Stimulated activated CD8-positive, alpha-beta memory T cell treated with anti-CD3 and anti-CD28 coated beads, Interleukin-12 subunit alpha, Interleukin-12 subunit beta, amount 100 ng/mL, for 1 hour (primary cell): ENCODE measurements at places on chromosomes 2 and 18.

- no peak for DNase-seq
Observed at GRCh38 chr2:75523313-75524275, 37.1 kb downstream of the EVA1A start.

- DNase-seq = no peak
Observed at GRCh38 chr2:138531913-138532312, 30.3 kb downstream of the SPOPL start.

DNA sequence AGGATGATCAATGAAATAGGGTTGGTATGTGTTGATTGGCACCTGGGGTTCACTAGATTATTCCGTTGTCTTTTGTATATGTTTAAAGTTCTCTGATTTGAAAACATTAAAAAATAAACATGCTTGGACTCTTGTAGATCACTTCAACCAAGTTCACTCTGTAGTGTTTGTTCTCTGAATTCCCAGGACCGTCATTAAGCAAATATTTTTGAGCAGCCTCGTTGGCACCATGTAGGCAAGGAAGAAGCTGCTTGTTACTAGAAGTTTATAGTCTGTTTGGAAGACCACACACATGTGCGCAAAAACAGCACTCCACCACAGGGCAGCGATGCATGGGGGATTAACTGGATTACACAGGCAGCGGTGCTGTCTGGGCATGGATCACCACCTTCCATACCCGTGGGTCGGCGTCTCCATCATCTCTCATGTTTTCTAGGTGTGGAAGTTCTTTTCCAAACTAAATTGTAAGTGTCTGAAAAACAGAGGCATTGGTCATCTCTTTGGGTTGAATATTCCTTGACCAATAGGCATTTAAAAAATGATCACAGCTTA is 212.2 kb downstream of the FHOD3 start:
- DNase-seq = no peak

GRCh38 chr2:44016282-44016681 is 20.5 kb upstream of the LRPPRC start:
- no peak for DNase-seq

GRCh38 chr18:27491772-27492171 is 306.7 kb upstream of the CHST9 start:
- DNase-seq = no peak

GRCh38 chr2:120863661-120864320 is 128.1 kb downstream of the GLI2 start:
- no peak for DNase-seq

DNA sequence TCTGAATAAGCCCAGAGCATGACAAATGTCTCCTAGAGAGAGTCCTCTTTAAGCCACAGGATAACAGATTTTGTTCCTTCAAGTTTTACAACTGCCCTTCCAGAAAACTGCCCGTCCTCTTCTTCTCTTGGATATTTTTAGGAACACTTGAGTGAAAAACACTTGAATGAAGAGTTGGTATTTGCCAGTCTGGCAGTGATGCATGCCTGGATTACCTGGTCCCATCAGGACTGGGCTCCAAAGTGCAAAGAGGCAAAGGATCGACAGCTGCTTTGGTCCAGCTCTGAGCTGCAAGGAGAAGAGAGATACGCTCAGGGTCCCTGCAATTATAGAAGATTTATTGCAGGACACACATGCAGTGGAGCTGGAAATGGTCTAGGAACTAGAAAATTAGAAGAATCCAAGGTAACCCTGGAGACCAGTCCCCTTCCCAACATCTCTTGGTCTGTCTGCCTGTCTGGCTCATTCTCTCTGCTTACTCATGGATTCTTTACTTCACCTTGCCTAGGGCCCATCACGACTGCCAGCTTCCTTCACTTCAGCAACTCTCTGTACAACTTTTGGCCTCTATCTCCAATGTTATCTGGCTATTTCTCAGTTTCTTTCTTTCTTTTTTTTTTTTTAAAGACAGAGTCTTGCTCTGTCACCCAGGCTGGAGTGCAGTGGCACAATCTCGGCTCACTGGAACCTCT is 112.1 kb upstream of the SIX2 start:
- DNase-seq = no peak

DNA sequence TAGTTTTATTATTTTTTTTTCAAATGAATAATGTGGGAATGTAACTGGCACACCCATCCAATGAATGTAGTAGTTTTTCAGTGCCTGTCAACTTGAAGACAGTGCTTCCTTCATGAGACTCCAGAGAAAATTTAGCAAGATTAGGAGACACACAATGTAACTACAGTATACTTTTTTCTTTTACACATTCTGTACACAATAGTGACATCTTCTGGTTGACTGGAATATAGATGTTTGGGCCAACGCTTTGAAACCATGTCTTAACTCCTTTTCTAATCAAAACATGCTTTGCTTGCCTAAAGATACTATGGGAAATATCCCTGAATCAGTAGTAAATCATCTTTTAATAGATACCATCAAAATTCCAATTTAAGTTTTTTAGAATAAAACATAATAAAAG is 229.5 kb upstream of the ZC3H15 start:
- no peak for DNase-seq

- no peak for DNase-seq
Observed at GRCh38 chr2:190119257-190119656, 56.7 kb upstream of the MSTN start.

- no peak for DNase-seq
Observed at GRCh38 chr2:202204855-202205254, 33.5 kb downstream of the SUMO1 start.

- no peak for DNase-seq
Observed at GRCh38 chr2:68103709-68104055, 40.9 kb upstream of the C1D start.

DNA sequence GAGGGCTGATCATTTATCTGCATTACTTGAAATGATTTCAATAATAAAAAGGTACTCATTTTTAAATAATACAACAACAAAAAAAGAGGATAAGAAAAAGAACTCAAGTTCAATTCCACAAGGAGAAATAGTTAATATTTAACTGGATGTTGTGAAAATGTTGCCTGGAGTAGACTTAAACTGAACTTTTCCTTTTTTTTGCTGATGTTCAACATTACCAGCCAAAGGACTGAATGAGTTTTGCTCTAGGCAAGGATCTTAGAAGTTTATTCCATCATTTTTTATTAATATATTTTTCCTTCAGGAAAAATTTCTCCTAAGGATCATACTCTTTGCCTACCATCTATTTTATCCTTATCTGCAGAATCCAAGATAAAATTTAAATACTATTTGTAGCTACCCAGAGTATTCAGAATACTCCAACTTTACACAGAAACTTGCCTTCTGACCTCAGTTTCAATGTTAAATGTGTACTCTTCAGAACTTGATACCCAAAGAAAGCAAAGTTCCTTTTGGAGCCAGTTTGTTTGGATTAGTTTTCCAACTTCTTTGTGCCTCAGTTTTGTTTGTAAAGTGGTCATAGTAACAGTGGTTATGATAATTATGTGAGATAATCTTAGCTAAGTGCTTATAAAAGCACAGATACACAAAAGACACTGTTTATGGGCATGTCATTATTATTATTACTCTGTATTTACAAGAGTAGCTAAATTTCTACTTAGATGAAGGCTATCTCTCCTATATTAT is 12.8 kb downstream of the CKAP2L start:
- no peak for DNase-seq

DNA sequence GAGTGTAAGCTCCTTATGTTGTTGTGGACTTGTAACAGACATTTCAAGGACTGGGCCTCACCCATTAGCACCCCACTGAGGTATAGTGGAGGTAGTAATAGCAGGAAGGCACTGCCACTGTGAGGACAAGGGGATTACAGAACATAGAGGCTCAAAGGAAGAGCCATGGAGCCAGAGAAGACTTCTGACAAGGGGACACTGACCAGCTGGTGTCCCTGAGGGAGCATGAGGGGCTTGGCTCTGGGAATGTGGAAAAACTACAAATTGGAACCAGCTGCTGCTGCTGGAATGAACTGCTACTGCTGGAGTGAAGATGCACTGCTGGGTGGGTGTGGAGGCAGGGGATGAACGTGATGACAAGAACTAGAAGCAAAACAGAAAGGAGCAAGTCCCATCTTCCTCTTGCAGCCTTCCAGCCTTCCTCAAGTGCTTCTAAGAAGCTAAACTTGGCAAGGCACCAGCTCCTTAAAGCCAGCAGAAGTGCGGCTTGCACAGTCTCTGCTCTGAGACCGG is 167.3 kb upstream of the NOSTRIN start:
- no peak for DNase-seq

DNA sequence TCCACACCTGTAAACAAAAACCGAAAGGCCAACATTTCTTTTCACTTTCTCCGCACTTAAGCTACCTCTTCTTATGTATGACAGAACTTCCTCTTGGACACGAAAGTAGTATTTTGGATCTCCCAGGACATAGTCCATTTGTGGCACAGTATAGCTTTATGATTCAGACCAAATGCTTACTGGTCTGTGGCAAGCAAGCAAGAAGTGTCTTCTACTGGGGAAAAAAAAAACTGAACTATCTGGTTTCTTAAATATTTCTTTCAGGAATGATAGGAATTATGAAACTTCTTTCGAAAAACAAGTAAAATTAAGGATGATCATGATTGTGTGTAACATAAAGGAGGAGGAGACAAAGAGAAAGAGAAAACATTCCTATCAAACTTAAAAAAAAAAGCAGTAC is 33.6 kb downstream of the SRBD1 start:
- no peak for DNase-seq
